ENCODE measurements at places on chromosomes 2 and 18.

DNA sequence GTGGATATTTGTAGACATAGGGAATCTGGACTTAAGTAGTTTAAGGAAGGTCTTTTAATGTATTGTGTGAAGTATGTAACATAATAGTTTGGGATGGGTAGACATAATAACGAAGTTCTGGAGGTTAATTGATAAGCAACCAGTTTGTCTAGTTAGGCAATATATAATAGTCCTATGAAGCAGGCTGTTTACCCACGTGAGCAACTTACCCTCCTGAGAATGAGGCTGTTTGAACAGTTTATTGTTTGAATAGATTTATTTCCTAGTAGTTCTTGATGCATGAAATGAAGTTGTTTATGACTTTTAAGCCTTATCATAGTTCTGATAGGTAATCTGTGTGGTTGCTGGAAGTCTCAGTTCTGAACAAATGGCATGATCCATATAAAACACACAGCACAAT is 361.5 kb downstream of the GALNT13 start:
- DNase-seq: no peak

GRCh38 chr2:170578606-170579005 is 136.5 kb upstream of the SP5 start:
- no peak for DNase-seq

DNA sequence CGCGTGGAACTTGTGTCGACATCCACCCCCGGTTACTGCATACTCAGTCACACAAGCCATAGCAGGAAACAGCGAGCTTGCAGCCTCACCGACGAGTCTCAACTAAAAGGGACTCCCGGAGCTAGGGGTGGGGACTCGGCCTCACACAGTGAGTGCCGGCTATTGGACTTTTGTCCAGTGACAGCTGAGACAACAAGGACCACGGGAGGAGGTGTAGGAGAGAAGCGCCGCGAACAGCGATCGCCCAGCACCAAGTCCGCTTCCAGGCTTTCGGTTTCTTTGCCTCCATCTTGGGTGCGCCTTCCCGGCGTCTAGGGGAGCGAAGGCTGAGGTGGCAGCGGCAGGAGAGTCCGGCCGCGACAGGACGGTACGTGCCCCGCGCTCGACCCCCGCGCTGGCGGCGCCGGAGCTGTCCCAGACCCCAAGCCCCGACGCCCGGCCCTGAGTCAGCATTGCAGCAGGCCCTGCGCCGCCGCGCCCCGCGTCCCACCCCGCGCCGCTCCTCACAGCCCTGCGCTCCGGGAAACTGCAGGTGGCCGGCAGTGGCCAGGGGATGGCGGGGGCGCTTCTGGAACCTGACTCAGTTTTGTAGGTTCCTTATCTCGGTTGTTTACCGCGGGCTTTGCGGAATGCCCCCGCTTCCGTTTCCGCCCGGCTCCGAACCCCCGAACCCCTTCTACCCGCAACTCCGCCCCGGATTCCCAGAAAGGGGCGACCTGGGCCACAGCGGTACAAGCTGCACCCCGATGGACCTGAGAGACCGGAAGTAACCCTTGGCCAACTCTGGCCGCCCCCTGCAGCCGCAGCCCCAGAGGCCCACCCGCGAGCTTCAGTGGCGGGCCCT is at the start of gene CFLAR:
Gene CFLAR, plus strand, starts transcription at position 50 of the 844 bp plus-strand sequence. CDS start 13,702 bp downstream, outside the sequence.
- DNase-seq: peak; percentile 90

DNA sequence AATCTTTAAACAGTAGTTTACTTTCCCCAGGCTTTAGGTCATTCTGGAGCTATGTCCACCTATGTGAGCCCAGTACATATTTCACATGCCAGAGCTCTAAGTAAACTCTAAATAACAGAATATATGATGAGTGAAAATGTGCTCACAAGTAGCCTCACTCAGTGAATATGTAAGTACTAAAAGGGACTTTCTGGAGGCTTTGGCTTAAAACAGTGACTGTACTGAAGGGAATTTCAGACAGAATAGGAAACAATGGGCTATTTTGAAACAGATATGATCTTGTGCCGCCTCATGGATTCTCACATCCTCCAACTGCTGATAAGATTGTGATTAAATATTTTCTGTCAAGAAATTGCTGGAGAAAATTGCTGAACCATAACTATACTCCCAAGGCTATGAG is 747.9 kb downstream of the SOCS6 start:
- DNase-seq: no peak

DNA sequence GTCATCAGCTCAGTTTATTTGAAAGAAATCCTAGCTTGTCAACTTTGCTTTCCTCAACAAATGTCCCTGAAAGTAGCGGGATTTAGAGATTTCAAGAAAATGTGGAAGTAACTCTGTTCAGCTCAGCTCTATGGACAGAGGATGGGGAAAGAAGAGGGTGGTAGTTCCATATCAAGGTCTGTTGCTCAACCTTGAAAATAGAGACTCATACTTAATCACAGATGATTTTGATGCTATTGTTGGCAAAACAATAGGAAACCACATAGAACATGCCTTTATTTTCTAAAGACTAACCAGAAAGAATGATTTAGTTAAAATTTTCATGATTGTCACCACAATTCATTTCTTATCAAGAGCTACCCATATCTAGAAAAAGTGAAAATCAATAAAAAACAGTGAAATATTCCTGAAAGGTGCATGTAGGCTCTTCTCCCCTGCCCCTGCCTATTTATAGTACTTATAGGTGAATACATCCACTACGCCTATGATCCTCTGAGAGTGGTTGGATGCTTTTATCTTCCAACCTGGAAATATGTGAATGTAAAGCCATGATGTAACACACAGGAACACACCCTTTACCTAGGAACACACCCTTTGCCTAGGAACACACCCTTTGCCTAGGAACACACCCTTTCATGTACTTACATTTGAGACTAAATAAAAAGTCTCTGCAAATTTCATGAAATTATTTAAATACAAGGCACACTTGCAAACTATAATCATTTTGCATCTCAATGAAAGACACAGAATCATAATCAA is 65.8 kb downstream of the ETAA1 start:
- no peak for DNase-seq

DNA sequence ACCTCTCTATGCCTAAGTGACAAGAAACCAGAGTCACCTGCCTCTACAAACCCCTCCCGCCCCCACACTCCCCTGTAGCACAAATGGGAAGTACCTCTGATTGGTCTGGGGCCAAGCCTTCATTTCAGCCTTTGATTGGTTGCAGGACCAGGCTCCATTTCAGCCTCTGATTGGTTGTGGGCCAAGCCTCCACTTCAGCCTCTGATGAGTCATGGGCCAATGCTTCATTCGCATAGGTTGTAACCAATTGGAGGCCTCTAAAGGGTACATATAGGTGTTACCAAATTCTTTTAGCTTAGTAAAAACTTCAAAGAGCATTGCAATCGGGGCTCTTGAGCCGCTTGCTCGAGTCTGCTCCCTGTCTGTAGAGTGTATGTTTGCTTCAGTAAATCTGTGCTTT is 25.0 kb downstream of the CCDC102B start:
- peak; percentile 1 for DNase-seq

DNA sequence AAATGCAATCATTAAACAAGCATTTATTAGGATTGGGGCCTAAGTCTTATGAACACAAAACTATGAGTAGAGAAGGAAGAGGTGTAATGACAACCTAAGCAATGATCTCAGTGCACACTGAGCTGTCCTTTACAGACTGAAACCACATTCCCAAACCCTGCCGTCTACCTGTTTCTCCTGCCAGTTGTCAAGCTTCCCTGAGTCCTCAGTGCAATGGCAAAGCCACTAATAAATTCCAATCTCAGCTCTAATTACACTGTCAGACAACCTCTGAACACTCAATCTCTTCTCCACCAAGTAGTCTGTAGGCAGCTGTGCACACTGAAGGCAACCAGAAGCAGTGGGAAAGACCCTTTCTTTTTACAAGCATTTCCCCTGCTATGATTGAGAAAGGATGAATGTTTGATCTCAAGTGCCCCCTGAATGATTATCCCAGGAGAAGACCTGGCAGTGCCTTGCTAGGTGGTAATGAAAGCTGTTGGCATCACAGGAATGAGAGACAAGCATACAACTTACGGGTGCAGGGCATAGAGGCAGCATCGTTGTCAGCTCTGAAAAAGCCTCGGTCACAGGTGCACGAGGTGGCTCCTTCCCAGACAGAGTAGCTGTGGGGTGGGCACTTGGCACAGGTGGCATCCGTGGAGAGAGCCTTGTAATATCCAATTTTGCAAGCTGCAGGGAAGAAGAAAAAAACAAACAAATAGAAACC is 71.4 kb downstream of the EPHA4 start:
- no peak for DNase-seq

DNA sequence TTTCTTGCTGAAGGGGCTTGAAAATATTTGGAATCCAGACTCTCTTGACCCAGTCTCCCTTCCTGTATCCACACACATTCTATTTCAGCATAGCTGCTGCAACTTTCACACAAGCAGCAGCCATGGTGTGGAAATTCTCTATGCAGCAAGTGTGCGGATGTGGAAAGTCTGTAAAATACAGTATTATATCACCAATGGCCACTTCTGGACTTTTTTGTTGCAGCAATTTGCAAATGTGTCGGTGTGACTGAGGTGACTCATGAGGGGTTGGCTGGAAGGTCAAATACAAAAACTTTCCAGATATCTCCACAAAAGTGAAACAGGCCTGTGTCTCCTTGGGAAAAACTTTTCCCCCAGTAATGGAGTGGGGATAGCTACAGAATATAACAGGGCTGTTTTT is 299.3 kb upstream of the GYPC start:
- DNase-seq: no peak

- no peak for DNase-seq
Observed at GRCh38 chr2:131039101-131039440, 54.2 kb downstream of the FAM168B start.

Data from stimulated activated CD4-positive, alpha-beta T cell treated with anti-CD3 and anti-CD28 coated beads, Interleukin-15, amount 100 ng/mL, for 24 hours (primary cell).